ENCODE measurements at places on chromosomes 5 and 9. TPM values are rescaled to one million over a fixed set of nuclear protein-coding genes. Genes with fewer than 3 reads are reported as not detected.

DNA sequence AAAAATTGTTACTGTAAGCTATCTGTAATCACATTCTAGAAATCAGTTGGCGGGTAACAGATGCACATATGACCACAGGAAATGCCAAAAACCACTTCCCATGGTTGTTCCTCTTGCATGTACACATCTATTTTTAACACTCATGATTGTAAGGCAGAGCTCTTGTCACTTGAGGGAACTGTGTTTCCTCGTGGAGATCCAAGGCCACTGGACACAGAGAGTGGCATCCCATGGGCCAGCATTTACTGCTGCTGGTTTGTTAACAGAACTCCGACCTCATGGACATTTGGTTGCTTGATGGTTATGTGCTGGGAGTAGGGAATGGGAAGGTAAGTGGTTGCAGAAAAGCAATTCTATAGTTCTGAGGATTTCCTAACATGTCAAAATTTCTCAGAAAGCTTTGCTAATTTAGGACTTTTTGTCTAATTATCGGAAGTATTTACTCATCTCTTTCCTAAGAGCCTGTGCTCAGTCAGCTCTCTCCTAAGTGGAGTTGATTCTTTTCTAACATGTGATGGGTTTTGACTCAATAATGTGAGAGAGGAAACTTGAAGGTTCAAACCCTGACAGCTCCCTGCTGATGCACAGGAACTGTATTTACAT is 202.0 kb upstream of the NR3C1 start:
- peak; percentile 49 for DNase-seq
- H3K36me3 ChIP-seq, result no peaks in the 10 kb centered on the region
- H3K27me3 ChIP-seq, result no peaks in the 10 kb centered on the region

Gene TAF11L12
- total RNA-seq, result not detected

Gene IL12B
- total RNA-seq, result not detected

Gene OMD
- total RNA-seq, result 8.1 TPM

DNA sequence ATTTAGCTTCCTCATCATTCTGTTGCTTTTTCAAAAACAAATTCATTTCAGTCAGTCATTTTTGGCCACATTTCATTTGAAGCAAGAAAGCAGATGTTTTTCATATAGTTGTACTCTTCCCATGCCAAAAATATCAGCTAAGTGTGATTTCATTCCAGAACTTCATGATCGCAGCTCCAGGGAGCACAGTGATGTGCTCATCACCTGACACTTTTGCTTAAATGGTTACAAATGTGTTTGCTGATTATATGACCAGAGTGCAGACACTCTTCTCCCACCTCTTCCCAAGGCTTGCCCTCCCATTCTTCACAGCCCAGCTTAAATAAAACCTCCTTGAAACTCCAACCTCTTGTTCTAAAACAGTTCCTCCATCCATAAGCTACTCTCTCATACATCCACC is 32.6 kb downstream of the GABRB2 start:
- H3K36me3 ChIP-seq, result no peaks in the 10 kb centered on the region
- H3K27ac ChIP-seq, result no peak overlapping the region
- H3K4me3 ChIP-seq, result no peak overlapping the region
- no peaks in the 10 kb centered on the region for H3K4me1 ChIP-seq
- DNase-seq, result no peak
- H3K27me3 ChIP-seq, result no peaks in the 10 kb centered on the region

GRCh38 chr5:173648308-173648866 is 31.9 kb upstream of the BOD1 start:
- no peaks in the 10 kb centered on the region for H3K4me1 ChIP-seq
- H3K27ac ChIP-seq, result no peak overlapping the region
- no peak for DNase-seq
- no peaks in the 10 kb centered on the region for H3K36me3 ChIP-seq
- H3K4me3 ChIP-seq, result no peak overlapping the region

DNA sequence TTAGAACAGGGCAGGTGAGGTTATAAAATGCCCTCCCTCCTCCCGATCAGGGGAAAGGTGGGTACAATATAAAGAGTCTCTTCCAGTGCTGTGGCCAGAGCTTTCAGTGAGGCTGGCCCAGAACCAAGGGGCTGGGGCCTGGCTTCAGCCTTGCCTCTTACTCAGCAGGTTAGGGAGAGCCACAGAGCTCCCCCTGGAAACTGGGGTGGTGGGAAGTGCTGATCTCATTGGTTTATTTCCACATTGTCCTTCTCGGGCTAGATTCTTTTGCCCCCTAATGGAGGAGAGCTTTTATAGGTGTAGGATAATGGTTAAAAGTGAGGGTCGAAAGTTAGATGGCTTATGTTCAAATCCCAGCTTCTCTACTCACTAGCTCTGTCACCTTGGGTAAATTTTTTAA is 186.7 kb upstream of the TBC1D2 start:
- H3K4me1 ChIP-seq, result no peaks in the 10 kb centered on the region
- no peak for DNase-seq
- H3K4me3 ChIP-seq, result no peak overlapping the region
- no peak overlapping the region for H3K27ac ChIP-seq
- H3K27me3 ChIP-seq, result no peaks in the 10 kb centered on the region

DNA sequence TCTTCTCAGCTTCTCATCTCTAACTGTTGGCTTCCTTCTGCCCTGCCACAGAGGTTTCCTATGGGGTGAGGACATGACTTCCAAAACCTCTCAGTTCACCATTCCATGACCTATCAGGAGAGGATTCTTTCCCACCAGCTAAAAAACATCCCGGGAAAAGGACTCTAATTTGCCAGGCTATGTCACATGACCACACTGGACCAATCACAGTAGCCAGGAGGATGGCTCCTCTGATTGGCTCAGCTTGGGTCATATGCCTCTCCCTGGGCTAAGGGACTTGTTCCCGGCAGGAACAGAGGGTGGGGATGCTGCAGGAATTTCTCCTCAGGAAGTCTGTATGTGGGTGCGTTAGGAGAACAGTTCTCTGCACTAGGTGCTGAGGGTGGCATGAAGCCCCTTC is 40.3 kb upstream of the XPA start:
- DNase-seq, result no peak
- H3K4me1 ChIP-seq, result peaks cover 10% of the 10 kb centered on the region
- no peaks in the 10 kb centered on the region for H3K36me3 ChIP-seq
- H3K27me3 ChIP-seq, result no peaks in the 10 kb centered on the region
- H3K4me3 ChIP-seq, result no peak overlapping the region

GRCh38 chr9:27792971-27793689 is 219.8 kb upstream of the C9orf72 start:
- H3K4me1 ChIP-seq, result no peaks in the 10 kb centered on the region
- H3K36me3 ChIP-seq, result no peaks in the 10 kb centered on the region
- H3K27ac ChIP-seq, result no peak overlapping the region
- no peak for DNase-seq

GRCh38 chr5:9361835-9362234 is 184.0 kb downstream of the SEMA5A start:
- H3K36me3 ChIP-seq, result no peaks in the 10 kb centered on the region
- H3K4me3 ChIP-seq, result no peak overlapping the region
- no peak for DNase-seq
- H3K27ac ChIP-seq, result no peak overlapping the region
- H3K27me3 ChIP-seq, result no peaks in the 10 kb centered on the region
- no peaks in the 10 kb centered on the region for H3K4me1 ChIP-seq

DNA sequence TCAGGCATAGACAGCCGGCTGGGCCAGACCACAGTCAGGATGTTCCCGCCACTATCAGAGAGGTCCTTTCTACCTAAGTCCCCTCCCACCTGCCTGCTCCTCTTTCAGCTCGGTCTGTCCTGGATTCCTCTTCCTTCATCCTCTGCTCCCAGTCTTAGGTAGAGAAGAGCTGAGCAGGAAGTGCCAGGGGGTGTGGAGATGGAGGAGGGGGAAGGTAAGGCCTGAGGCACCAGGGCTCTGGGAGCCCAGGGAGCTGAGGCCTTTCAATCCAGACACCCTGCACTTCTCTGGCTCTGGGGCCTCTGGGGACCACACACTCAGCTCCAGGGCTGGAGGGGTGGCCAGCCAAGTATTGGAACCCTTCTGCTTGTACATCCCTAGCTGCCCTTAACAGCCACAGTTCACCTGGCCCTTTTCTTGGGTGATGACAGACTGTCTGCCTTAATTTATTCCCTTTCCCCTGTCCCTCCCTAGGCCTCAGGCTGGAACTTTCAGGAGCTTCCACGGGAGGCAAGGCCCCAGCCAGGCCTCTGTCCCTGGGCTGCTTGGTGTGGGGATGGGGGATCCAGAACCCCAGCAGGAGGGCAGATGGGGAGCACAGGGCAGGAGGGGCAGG is 15.6 kb downstream of the IRF1 start:
- H3K4me1 ChIP-seq, result peaks cover 32% of the 10 kb centered on the region
- no peaks in the 10 kb centered on the region for H3K27me3 ChIP-seq
- no peak overlapping the region for H3K4me3 ChIP-seq

- no peak overlapping the region for H3K27ac ChIP-seq
- H3K4me3 ChIP-seq, result no peak overlapping the region
- H3K27me3 ChIP-seq, result no peaks in the 10 kb centered on the region
- DNase-seq, result no peak
- H3K36me3 ChIP-seq, result no peaks in the 10 kb centered on the region
Observed at GRCh38 chr9:122183501-122183900, 23.8 kb downstream of the MORN5 start.

GRCh38 chr9:125440411-125440810 is 178.8 kb downstream of the GAPVD1 start:
- peaks cover 27% of the 10 kb centered on the region for H3K36me3 ChIP-seq
- peak; percentile 39 for DNase-seq
- no peaks in the 10 kb centered on the region for H3K4me1 ChIP-seq
- no peak overlapping the region for H3K4me3 ChIP-seq
- no peaks in the 10 kb centered on the region for H3K27me3 ChIP-seq
- H3K27ac ChIP-seq, result no peak overlapping the region

GRCh38 chr9:134960701-134961181 is 43.0 kb upstream of the FCN1 start:
- H3K27ac ChIP-seq, result no peak overlapping the region
- H3K4me3 ChIP-seq, result no peak overlapping the region
- no peaks in the 10 kb centered on the region for H3K36me3 ChIP-seq
- H3K4me1 ChIP-seq, result peaks cover 3% of the 10 kb centered on the region

Gene KCNIP1
- total RNA-seq, result 2.9 TPM

Gene KIAA0825
- 3.8 TPM for total RNA-seq

DNA sequence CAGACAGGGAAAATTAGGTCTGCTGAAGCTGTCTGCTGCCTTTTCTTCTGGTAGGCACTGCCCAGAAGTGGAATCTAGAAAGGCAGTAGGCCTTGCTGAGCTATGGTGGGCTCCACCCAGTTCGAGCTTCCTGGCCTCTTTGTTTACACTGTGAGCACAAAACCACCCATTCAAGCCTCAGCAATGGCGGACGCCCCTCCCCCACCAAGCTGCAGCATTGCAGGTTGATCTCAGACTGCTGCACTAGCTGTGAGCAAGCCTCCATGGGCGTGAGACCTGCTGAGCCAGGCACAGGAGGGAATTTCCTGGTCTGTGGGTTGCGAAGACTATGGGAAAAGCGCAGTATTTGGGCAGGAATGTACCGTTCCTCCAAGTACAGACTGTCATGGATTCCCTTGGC is 18.5 kb downstream of the AGTPBP1 start:
- H3K4me1 ChIP-seq, result peaks cover 22% of the 10 kb centered on the region
- no peaks in the 10 kb centered on the region for H3K27me3 ChIP-seq
- H3K4me3 ChIP-seq, result no peak overlapping the region
- DNase-seq, result no peak
- no peaks in the 10 kb centered on the region for H3K36me3 ChIP-seq
- H3K27ac ChIP-seq, result no peak overlapping the region

Gene GARIN3
- not detected for total RNA-seq

DNA sequence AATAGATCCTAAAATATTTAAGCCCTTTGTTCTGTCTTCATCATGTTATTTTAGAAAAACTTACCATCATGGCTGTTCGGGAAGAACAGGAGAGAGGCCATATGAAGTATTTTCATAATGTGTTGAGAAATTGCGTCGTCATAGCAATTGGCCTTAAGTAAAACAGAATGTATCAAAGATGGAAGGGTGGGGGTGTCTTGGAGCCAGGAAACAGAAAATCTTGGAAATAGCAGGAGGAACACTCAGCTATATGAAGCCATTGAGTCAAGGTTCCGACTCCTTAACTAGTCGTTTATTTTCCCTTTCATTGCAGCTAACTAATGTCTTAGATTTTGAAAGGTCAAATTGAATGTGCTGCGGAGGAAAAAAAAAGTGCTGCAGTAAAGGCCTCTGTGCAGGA is 1.3 kb downstream of the SPTAN1 start:
- H3K4me3 ChIP-seq, result no peak overlapping the region
- peaks cover 68% of the 10 kb centered on the region for H3K4me1 ChIP-seq
- peak overlapping the region; percentile 99 for H3K27ac ChIP-seq
- no peak for DNase-seq
- H3K27me3 ChIP-seq, result no peaks in the 10 kb centered on the region
- no peaks in the 10 kb centered on the region for H3K36me3 ChIP-seq

GRCh38 chr5:93240228-93240834 is 340.7 kb downstream of the NR2F1-AS1 start:
- no peaks in the 10 kb centered on the region for H3K36me3 ChIP-seq
- DNase-seq, result no peak
- no peak overlapping the region for H3K27ac ChIP-seq
- H3K27me3 ChIP-seq, result no peaks in the 10 kb centered on the region
- no peaks in the 10 kb centered on the region for H3K4me1 ChIP-seq

DNA sequence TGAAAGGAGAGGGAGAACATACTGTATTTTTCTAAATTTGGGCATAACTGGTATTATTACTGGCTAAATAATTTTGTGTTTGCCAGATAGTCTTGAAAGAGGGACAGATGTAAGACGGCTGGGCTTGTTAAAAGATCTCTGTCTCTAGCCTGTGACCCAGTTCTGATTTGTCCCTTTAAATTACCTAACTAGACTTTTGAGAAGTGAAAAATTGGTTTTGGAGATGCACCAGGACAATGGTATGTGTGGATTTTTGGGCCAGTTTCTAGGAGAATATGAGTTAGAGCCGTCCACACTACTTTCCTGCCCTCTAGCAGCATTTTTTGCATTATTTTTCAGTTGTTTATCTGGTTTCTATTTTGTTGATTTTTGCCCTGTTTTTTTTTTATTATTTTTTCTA is 33.5 kb downstream of the LNPEP start:
- H3K27ac ChIP-seq, result no peak overlapping the region
- H3K36me3 ChIP-seq, result no peaks in the 10 kb centered on the region
- peaks cover 16% of the 10 kb centered on the region for H3K4me1 ChIP-seq
- H3K27me3 ChIP-seq, result no peaks in the 10 kb centered on the region

DNA sequence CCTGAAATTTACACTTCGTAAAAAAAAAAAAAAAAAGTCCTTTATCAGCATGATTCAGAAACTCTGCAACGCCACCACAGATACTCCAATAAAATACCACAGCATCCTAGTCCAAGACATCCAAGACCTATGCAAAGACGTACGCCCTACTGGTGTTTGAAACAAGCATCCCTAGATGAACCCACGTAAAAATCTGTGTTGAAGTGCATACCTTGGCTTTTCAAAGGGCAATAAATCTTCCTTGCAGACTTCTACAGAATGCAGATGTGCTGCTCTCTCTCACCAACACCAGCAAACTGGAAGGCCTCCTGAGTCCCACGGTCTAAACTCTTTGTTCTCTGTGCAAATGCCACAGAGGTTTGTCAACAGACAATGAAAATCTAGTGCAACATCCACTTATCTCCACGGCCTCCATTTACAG is 38.8 kb downstream of the MYO10 start:
- H3K36me3 ChIP-seq, result no peaks in the 10 kb centered on the region
- no peak overlapping the region for H3K4me3 ChIP-seq
- no peak for DNase-seq
- H3K4me1 ChIP-seq, result peaks cover 36% of the 10 kb centered on the region
- H3K27me3 ChIP-seq, result no peaks in the 10 kb centered on the region
